Aorta (tissue), 5 donors: ENCODE measurements at places on chromosomes 2 and 18. TPM values are rescaled to one million over a fixed set of nuclear protein-coding genes. Genes with fewer than 3 reads are reported as not detected.
A peak's percentile ranks its signal among the peaks of the same experiment; 100 is the strongest.

- DNase-seq = peak; percentile 88
Observed at GRCh38 chr2:171523088-171524017, 1.1 kb downstream of the CYBRD1 start.

GRCh38 chr18:78683191-78684010 is 296.2 kb upstream of the SALL3 start:
- no peak for DNase-seq

DNA sequence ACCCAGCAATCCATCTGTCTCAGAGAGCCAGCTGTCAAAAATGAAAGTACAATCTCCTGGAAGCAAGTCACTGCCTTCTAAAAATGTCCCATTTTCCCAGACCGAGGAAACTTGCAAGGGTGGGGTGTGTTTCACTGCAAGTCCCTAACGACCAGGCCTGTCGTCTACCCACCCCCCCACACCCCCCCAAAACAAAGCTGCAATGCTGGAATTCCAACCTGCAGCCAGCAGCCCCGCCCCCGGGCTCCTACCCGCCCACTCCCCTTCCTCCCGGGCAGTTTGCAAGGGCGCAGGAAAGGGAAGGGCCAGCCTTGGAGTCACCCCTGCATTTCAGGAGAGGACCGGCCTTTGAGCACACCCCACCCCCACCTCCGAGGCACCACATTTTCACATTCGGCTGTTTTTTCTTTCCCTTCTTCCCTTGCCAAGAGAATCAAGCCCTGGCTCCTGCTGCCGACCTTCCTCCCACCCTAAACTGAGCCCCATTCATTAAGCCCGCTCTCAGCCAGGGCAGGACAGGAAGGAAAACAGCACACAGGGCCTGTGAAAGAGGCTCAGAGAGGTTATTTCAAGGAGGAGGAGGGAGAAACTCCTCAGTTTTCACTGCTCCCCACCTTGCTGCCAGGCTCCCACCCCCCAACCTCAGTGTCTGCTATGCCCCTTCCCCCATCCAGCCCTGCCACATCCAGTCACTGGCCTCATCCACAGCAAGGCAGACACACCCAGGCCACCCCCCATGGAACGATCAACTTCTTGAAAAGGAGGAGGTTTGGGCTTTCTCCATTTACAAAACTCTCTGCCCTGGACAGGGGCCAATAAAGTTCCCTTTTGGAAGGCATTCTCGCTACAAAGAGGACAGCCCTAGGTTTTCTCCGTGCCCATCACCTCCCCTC is 11.3 kb downstream of the SMAD7 start:
- peak; percentile 86 for DNase-seq

Gene REG3G
- 0.96 TPM for total RNA-seq

Gene PXDN
- 109 TPM for total RNA-seq

Gene WNT10A
- total RNA-seq = not detected

Gene ING5
- 31.7 TPM for total RNA-seq

Gene CRYBA2
- not detected for total RNA-seq

DNA sequence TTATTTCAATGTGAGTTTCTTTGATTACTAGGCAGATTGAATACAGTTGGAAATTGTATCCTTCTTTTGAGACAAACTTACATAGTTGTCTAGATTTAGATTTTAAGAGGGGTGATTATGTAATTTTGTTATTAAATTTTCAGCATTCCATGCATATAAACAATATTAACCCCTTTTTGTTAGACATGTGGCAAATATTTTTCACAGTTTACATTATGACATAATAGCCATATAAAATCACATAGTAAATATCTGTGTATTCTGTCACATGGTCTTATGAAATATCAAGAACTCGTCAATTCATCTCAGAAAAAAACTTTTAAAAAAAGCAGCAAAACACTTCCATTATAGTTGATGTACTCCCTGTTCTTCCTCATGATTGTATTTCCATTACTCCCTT is 243.8 kb downstream of the CYP26B1 start:
- DNase-seq = no peak

- no peak for DNase-seq
Observed at GRCh38 chr18:5972298-5972697, 77.0 kb upstream of the TMEM200C start.

DNA sequence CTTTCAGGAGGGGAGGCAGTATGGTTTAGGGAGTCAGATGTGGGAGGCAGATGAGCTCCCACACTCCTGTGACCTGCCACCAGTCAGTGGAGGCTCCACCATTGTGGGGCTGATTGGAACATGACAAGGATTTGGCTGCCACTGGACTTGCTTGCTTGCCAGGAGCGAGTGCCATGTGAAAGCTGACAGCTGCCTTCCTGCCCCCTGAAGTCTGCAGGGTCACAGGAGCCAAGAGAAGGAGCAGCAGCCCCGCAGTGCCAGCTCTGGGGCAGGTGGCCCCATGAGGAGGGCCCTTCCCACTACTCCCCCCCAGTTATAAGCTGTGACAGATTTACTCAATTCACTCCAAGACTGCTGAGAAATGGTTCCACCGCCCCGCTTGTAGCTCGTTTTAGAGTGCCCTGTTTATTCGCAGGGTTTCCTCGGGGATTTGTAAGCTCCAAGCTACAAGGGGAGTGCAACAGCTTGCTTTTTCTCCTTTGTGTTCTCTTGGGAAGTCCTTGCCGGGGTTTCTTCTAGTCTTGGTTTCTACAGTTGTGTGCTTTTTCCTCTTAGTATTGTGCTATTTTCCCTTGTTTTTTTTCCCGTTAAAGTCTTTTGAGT is 414.3 kb downstream of the MEIS1 start:
- no peak for DNase-seq
